ENCODE measurements at places on chromosomes 1 and 21.

DNA sequence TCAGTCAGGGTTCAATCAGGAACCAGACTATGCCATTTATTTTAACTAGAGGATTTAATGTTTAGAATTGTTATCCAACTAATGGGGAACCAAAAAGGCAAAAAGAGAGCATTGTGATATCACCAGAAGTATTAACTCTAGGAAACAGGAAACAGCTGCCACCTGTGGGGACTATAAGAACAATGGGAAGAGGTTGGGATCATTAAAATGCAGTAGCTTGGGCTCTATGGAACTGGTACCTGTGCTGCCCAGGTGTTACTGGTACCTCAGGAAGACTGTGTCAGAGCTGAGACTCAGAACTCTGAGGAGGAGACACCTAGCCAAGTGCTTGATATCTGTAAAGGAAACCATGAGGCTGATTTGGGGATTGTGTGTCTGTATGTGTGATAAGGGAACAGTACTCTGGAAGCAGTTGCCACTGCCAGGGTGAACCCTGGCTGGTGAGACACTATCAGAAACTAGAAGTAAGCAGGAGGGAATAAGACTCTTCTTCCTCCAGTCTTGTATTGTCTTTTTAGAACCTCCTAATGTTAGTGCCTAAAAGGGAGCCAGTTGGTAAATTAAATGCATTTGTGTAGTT, 49.4 kb downstream of the MAN1A2 start:
- no peak for DNase-seq

DNA sequence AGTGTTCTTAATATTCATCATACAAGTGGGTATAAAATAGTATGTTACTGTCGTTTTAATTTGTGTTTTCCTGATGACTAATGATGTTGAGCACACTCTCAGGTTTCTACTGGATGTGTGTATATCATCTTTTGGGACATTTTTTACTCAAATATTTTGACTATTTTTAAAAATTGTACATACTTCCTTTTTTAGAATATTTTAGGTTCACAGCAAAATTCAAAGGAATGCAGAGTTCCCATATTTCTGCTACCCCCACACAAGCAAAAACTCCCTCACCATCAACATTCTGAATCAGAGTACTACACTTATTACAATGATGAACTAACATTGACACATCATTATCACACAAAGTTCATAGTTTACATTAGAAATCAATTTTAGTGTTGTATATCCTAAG, 114.5 kb downstream of the DPYD start:
- DNase-seq = no peak

DNA sequence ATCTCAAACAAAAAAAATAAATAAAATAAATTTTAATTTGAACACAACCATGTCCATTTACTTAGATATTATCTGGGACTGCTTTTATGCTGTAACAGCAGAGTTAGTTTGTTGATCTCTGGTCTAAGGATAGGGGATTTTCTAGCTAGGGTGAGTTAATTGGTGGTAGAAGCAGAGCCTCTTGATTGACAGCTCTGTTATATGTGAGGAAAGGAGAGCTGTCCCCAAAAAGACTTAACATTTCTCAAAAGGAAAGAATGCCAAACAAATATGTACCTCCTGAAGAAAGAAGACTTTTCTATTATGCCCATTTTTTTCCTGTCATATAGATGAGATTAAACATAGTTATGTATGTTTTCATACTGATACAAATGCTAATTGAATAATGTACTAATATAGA, 37.8 kb downstream of the MAN1A2 start:
- no peak for DNase-seq

GRCh38 chr1:181632492-181632891, 149.2 kb downstream of the CACNA1E start:
- no peak for DNase-seq

- DNase-seq = no peak
Observed at GRCh38 chr1:87394513-87394912, 65.8 kb downstream of the LMO4 start.

DNA sequence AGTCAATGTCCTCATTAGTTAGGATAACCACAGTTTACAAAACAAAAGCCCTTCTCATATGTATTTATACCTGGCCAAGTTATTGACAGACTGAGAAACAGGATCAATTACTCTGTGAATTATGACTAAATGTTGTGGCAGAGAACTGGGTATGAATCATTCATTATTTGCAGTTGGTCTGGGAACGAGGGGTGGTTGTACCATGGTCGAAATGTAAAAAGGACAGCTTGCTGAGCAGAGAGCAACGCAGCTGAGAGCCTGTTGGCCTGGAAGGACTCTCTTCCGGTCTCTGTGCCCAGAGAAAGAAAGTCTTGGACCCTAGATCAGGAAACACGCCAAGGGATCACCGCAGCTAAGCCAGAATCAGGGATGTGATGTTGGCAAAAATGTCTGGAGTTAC, 169.6 kb downstream of the DISC1 start:
- DNase-seq = no peak

DNA sequence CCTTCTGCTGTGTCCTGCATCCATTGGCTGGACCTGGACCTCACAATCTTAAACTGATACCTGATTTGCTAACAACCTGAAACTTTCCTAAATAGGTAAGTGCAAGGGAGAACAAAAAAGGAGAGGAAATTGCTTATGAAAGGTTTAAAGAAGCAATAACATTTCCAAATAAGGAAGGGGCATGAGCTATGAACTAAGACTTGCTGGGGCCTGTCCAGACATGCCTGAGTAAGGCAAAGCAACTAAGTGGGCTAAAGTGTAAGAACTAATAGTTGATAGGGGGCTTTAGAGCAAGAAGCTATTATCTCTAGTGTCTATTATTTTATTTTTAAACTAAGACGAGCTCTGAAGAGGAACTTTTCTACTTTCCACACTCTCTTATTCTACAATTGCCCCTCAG, 11.6 kb downstream of the JMJD4 start:
- DNase-seq = no peak

DNA sequence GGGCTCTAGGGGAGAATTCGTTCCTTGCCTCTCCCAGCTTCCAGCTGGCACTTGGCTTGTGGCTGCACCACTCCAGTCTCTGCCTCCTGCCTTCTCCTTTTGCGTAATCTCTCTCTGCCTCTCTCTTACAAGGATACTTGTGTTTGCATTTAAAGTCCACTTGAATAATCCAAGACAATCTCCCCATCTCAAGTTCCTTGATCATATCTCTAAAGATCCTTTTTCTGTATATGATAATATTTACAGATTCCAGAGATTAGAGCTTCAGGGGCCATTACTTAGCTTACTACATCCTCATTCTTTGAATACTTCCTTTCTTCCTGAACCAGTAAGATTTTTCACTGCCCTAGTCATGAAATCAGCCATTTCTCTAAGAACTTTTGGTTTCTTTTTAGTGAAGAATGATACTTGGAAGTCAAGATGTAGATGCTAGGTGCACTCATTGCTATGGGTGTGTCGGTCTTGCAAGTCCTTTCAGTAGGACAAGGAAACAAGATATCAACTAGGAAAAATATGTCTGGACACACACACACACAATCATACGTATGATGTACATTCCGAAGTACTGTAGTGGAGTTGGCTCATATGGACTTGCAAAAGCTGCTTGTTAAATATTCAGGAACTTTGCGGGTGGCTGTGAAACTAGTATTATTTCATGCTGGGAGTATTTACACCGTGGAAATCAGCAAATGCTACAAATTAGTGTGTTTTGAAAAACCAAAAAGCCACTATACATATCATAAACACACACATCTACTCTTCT, 20.8 kb upstream of the RLF start:
- DNase-seq = no peak

All from anterior cingulate cortex (tissue), 58 donors.